Body of pancreas (tissue), 4 donors: ENCODE measurements at places on chromosomes 5 and 9. TPM values are rescaled to one million over a fixed set of nuclear protein-coding genes. Genes with fewer than 3 reads are reported as not detected.

DNA sequence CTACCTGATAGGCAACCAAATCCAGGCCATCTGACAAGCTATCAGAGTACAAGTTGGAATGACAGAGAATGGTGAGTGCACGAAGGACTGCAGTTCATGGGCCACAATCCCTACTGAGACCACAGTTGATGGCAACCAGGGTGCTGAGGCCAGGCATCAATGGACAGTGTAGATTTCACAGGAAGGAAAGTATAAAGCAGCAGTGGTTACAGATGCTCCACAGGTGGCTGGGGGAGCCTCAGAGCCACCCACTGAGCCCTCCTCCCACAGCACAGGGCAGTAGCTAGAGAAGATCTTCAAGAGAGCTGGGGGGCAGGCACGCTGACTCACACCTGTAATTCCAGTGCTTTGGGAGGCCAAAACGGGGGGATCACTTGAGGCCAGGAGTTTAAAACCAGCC, 49.4 kb downstream of the RETREG1 start:
- no peaks in the 10 kb centered on the region for H3K36me3 ChIP-seq
- H3K4me1 ChIP-seq = no peaks in the 10 kb centered on the region
- DNase-seq = no peak
- no peaks in the 10 kb centered on the region for H3K27me3 ChIP-seq
- H3K4me3 ChIP-seq = no peak overlapping the region

Gene PCDHGB3
- 10.2 TPM for total RNA-seq

- H3K27me3 ChIP-seq = no peaks in the 10 kb centered on the region
- no peak overlapping the region for H3K4me3 ChIP-seq
- no peaks in the 10 kb centered on the region for H3K4me1 ChIP-seq
- peaks cover 16% of the 10 kb centered on the region for H3K36me3 ChIP-seq
These were observed 11.2 kb downstream of the HMGCR start for GRCh38 chr5:75348241-75348640.

DNA sequence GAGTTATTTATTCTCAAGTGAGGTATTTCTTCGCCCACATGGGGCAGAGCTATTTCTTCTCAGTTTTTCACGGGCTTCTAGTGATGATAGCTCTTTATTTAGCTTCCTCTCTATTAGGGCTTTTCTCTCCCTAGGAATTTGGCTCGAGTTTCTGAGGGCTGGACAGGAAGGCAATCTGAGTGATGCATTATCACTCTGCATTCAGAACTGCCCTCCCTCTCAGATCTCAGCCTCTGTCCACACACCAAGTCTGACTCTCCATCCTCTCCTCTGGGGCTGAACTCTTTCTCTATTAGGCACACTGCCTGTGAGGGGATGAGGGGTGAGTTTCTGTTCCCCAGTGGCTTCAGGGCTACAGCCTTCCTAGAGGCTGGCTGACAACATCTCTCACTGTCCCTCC, 14.9 kb upstream of the SCAMP1 start:
- DNase-seq = no peak
- no peaks in the 10 kb centered on the region for H3K27me3 ChIP-seq
- H3K36me3 ChIP-seq = no peaks in the 10 kb centered on the region
- no peaks in the 10 kb centered on the region for H3K4me1 ChIP-seq
- no peak overlapping the region for H3K27ac ChIP-seq

DNA sequence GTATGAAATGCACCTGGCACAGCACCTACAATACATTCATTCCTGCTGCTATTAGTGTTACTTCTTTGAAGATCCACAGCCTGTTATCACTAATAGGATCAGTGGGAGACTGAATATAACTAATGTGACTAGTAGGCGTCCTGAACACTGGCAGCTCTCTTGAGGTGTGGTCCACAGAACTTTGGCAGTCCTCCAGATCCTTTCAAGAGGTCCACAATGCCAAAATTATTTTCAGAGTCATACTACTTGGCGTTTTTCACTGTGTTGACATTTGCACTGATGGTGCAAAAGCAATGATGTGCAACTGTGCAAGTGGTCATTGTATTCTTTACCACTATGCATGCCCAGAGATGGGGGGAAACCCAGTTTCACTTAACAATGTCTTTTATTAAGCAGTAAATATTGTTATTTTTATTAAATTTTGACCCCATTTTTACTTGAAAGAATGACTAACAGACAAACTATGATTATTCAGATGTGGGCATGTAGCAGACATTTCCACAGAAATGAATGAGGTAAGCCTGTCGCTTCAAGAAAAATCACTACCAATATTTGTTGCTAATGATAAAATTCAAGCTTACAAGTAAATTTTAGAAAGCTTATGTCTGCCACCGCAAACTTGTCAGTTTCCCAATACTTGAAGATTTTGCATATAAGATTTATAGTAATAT, 48.9 kb downstream of the ADRB2 start:
- no peak overlapping the region for H3K4me3 ChIP-seq
- H3K36me3 ChIP-seq = no peaks in the 10 kb centered on the region
- peaks cover 8% of the 10 kb centered on the region for H3K4me1 ChIP-seq
- H3K27ac ChIP-seq = no peak overlapping the region
- H3K27me3 ChIP-seq = no peaks in the 10 kb centered on the region
